ENCODE measurements at places on chromosomes 2 and 18.

DNA sequence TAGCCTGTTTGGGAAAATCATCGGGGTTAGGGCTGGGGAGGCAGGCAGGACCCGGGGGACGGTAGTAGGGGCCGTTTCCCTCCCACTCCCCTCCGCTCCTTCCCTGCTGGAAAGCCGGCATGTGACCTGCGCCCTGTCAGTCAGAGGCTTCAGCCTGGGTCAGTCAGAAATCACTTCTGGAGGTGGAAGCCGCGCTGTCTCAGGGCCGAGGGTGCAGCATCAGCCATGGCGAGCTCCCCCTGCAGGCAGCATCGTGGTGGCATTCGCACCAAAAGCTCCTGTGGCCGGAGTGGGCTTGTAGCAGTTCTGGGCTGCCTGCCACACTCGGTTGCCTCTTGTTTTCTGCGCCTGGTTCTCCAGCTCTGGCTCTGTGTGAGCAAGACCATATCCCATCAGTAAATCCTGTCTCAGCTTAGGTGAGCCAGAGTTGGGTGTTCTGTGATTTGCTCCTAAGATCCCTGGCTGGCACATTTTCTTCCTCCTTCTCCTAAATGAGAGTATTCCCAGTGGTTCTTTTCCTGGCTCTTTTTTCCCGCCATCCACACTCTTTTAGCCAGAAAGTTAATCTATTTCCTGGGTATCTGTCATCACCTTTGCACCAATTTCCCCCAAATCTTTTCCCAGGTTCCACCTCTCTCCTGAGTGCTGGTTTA, 123.9 kb upstream of the CD302 start:
- peak; percentile 47 for DNase-seq

DNA sequence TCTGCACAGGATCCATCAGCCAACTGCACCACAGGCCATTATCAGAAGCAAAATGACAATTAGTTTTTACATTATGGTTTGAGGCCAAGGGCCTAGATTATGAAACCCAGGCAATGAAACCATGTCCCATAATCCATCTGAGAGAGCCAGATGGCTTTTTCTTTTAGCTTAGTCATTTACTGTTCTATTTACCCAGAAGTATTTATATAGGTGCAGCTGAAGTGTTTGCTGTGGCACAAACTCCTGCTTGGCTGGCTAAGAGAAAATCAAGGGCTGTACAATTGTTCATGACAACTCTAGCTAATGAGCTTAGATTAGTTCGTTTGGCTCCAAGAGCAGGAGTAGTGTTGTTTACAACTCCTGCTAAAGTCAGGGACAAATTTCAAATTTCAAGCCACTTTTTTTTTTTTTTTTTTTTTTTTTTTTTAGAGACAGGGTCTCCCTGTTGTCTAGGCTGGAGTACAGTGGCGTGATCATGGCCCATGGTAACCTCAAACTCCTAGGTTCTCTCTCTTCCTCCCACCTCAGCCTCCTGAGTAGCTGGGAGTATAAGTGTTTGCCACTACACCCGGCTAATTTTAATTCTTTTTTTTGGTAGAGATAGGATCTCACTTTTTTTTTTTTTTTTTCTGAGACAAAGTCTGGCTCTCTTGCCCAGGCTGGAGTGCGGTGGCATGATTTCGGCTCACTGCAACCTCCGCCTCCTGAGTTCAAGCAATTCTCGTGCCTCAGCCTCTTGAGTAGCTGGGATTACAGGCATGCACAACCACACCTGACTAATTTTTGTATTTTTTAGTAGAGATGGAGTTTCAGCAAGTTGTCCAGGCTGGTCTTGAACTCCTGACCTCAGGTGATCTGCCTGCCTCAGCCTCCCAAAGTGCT, 18.4 kb upstream of the REV1 start:
- no peak for DNase-seq

DNA sequence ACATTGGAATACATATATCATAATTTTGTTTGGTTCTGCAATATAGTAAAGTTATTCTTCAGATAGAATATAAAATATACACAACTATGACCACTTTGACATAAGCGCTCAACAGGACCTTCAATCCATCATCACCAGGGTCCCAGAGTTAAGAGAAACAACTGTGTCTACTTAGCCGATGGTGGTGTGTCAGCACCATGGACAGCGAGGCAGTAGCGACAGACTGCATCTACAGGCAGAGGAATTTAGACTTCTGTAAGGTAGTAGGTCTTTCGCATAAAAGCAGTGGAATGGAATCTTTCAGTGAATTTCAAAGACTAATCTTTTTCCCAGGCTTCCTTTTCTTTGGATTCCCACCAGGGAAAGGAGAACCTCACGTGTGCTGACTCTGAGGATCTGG, 20.5 kb upstream of the LRPPRC start:
- no peak for DNase-seq

DNA sequence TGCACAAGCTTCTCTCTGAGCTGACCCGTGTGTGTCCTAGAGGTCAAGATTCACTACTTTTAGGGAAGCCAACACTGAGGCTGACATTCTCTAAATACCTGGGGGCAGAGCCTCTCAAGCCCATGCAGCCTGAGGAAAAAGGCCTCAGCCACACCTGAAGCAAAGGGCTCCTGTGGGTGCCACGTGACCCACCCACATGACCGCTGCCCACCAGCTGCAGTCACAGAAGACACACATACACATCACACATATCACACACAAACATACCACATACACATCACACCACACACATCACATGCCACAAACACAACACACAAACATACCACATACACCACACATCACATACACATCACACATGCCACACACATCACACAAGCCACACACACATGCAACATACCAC, 14.6 kb downstream of the TMEM177 start:
- no peak for DNase-seq

DNA sequence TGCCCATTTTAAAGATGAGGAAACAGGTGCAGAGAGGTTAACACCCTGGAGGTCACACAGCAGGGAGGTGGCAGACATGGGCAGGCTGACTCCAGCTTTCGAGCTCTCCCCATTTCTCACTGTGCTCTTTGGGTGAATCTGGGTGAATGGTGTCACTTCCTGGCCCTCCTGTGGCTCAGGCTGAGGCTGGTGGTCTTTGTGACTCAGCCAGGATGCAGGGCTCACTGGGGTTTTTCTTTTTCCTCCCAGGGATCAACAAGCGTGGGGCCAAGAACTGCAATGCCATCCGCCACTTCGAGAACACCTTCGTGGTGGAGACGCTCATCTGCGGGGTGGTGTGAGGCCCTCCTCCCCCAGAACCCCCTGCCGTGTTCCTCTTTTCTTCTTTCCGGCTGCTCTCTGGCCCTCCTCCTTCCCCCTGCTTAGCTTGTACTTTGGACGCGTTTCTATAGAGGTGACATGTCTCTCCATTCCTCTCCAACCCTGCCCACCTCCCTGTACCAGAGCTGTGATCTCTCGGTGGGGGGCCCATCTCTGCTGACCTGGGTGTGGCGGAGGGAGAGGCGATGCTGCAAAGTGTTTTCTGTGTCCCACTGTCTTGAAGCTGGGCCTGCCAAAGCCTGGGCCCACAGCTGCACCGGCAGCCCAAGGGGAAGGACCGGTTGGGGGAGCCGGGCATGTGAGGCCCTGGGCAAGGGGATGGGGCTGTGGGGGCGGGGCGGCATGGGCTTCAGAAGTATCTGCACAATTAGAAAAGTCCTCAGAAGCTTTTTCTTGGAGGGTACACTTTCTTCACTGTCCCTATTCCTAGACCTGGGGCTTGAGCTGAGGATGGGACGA, 13.2 kb downstream of the ITM2C start:
- peak; percentile 66 for DNase-seq
